ENCODE measurements at places on chromosomes 1 and 21.

GRCh38 chr1:99598738-99599411 is 47.0 kb upstream of the PALMD start:
- no peak for DNase-seq

- DNase-seq = peak; percentile 69
Measured at GRCh38 chr1:169390303-169390702, 22.3 kb downstream of the BLZF1 start.

GRCh38 chr1:156838972-156839371 is 19.9 kb downstream of the INSRR start:
- DNase-seq = peak; percentile 62

GRCh38 chr1:14945132-14946010 is 208.2 kb upstream of the TMEM51 start:
- no peak for DNase-seq

GRCh38 chr1:239630767-239631166 is 244.4 kb downstream of the CHRM3 start:
- DNase-seq = no peak

- DNase-seq = no peak
Measured at GRCh38 chr1:17551755-17552234, 12.3 kb downstream of the ARHGEF10L start.

- DNase-seq = no peak
Measured at GRCh38 chr1:103194060-103194459, 85.7 kb upstream of the COL11A1 start.

GRCh38 chr1:156213644-156213966 is 798 bp downstream of the PMF1 start:
- DNase-seq = no peak

DNA sequence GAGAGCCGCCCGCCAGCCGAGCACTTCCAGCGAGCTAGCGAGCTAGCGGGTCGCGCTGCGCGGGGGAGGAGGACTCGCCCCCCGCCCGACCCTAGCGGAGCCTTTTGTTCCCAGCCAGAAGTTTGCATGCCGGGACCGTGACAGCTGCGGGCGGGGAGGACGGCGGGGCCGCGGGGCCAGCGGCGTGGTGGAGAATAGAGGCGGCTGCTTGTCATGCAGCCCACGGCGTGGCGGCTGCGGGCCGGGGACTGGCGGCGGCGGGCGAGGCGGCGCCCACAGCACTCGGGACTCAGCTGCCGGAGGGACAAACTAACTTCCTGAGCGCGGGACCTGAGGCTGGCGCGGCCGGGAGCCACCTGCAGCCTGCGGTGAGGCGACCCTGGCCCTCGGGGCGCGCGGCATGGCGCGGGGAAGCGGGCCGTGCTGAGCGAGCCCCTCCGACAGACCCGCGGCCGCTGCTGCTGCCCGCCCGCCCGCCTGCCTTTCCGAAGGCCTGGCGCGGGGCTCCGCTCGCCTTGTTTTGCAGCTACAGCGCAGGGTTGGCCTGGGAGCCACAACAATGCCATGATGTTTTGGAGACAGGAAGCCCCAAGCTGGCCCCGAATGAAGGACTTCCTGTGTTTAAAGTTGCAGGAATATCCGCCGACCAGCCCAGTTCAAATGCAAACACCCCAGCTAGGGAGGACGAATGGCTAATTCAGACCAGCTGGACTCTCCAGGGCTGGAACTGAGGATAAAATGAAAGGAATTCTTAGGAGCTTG is 82.2 kb upstream of the BMP8A start:
- peak; percentile 23 for DNase-seq

DNA sequence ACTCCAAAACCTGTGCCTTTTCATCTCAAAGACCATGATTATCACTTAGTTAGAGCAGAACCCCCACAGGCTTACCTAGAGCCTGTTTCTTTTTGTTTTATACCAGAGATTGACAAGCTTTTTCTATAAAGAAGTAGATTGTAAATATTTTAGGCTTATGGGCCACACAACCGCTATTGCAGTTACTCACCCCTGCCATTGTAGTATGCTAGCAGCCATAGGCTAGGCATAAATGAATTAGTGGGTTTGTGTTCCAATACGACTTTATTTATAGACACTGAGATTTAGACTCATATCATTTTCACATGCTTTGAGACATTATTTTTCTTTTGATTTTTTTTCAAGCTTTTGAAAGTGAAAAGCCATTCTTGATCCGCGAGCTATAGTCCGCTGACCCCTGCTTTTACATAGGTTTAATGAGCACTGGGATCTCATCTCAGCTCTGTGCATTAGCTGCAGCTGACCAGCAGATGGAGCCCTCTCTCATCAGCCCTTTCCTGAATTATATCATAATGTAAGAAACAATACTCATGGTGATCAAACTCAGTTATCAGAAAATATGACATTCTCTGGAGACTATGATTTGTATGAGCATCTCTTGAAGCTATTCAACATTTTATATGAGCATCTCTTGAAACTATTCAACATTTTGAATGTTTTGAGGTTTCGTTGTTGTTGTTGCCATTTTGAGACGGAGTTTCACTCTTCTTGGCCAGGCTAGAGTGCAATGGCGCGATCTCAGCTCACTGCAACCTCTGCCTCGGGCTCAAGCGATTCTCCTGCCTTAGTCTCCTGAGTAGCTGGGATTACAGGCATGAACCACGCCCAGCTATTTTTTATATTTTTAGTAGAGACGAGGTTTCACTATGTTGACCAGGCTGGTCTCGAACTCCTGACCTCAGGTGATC is 111.9 kb upstream of the L1TD1 start:
- peak; percentile 58 for DNase-seq

DNA sequence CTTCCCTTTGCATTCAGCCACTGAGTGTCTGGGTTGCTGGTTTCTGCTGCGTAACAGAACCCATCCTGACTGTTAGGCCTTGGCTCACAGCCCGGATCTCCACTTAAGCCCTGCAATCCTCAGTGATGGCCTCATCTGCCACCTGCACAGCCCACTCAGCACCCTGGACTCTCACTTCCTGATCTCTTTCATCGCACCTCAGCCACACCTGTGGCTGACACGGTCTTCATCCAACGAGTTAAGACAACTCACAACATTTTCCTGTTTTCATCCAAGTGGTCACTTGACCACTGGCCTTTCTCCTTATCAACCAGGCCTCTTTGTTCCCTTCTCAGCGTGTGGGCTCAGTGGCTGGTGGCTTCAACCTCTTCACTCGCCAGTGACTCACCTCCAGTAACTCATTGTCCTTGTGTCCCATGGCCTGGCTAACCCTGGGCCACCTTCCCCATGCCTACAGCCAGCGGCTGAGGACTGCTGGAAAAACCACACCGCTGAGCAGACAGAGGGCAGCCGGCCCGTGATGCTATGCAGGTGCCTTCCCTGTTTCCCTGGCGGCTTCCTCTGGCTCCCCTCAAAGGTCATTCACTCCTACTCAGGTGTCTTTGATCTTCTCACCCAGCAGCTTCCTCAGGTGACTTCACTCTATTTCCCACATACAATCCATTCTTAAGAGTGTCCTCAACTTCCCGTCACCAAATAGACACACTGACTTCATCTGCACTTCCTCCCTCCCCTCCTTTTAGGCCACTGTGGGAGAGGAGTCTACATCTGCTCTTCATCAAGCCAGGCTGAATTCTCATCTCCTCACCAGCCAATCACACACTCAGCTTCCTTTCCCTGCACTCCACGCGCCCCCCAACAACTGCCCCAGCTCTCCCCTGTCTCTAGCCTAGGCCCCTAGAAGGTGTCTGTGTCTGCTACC is 19.9 kb upstream of the EDN2 start:
- no peak for DNase-seq

- no peak for DNase-seq
Measured at GRCh38 chr1:229027158-229027557, 243.8 kb upstream of the RAB4A start.

- DNase-seq = no peak
Measured at GRCh38 chr1:160400646-160401486, 502 bp downstream of the VANGL2 start.

- DNase-seq = no peak
Measured at GRCh38 chr1:245810181-245810769, 655.5 kb downstream of the KIF26B start.

GRCh38 chr1:207205614-207206061 is 101.6 kb downstream of the C4BPA start:
- DNase-seq = no peak

DNA sequence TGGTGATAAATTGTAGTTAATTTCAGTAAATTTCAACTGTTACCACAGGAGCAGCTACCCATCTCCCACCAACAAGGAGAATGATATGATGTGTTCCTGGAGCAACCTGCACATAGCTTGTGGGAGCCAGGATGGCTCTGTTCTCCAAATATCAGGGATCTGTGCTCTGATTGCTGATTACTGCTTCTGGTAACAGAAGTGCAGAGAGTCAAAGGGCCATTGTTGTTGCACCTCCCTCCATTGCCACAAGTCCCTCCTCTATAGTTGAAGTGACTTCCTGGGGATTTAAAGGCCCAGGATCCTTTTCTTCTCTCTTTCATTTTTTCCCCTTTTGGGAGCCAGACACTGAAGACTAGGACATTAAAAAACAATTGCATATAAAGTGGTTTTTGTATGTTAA is 51.6 kb upstream of the HPDL start:
- DNase-seq = no peak

DNA sequence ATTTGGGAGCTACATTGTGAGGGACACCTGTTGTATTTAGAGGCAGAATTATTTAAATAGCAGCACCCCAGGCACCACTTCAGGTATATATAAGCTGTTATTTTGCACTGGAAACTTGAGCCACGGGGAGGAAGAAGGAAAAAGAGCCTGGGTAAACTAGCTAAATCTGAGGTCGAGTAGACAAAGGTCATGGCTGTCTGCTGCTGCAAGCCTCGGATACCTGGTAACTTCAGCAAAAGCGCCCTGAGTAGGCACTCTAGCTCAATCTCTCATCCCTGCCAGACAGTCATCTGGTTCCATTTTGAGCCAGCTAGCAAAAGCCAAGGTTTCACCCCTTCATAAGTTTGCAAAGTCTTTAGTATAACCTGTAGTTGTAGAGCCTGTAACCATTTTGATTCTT is 101.9 kb upstream of the ZNF644 start:
- peak; percentile 50 for DNase-seq
